ENCODE measurements at places on chromosomes 7 and 10. TPM values are rescaled to one million over a fixed set of nuclear protein-coding genes. Genes with fewer than 3 reads are reported as not detected.

DNA sequence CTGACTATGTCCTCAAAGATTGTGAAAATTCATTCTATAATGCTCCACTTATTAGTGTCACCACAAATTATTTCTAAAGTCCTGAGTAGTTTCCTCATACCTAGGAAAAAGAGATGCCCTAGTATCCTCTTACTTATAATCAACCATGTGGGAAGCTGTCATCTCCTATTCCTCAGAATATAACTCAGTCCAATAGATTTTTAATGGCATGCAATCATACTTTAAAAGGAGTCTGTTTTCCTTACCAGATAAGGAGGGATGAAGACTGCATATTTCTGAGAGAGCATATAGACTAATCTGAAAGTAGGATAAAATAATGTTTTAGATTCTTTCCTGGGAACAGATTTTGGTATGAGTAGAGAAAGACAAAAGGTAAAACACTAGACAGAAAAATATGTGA lies 727.7 kb upstream of the GRM3 start:
- DNase-seq, result no peak

SPAM1 gene
- total RNA-seq, result not detected

NKX6-2 gene
- not detected for total RNA-seq

GRCh38 chr7:39594988-39595620 lies 28.3 kb upstream of the RALA start:
- DNase-seq, result no peak

DNA sequence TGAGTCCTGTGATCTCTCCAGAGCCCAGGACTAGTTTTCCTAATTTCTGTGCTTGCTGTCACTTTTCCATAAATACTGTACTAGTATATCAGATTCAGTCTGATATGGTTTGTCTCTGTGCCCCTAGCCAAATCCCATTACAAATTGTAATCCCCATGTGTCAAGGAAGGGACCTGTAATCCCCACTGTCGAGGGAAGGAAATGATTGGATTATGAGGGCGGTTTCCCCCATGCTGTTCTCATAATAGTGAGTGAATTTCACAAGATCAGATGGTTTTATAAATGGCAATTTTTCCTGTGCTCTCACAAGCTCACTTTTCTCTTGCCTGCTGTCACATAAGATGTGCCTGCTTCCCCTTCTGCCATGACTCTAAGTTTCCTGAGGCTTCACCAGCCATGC lies 54.8 kb upstream of the IFRD1 start:
- no peak for DNase-seq

PNLIP gene
- total RNA-seq, result not detected

DNA sequence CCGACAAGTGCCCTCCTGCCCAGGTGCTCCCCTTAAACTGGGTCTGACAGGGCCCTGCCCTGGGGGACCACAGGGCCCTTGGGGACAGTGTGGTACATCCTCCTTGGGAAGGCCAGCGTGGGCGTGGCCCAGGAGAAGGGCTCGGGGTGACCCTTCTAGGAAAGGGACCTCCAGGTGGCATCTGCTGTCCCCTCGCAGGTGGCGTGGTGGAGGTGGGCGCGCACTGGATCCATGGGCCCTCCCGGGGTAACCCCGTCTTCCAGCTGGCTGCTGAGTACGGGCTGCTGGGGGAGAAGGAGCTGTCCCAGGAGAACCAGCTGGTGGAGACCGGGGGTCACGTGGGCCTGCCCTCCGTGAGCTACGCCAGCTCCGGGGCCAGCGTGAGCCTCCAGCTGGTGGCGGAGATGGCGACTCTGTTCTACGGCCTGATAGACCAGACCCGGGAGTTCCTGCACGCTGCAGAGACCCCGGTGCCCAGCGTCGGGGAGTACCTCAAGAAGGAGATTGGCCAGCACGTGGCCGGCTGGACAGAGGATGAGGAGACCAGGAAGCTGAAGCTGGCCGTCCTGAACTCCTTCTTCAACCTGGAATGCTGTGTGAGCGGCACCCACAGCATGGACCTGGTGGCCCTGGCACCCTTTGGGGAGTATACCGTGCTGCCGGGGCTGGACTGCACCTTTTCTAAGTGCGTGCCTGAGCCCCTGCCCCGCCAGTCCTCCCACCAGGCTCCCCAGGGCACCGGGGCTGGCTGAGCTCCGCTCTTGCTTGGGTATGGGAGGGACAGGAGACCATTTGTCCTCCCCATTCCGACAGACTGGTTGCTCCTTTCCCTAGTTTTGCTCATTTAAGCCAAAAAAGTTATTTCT lies 972 bp downstream of the PAOX start:
- DNase-seq, result no peak

PLAU gene
- total RNA-seq, result 54.2 TPM

SLC13A1 gene
- total RNA-seq, result not detected

NPY gene
- total RNA-seq, result not detected

DNA sequence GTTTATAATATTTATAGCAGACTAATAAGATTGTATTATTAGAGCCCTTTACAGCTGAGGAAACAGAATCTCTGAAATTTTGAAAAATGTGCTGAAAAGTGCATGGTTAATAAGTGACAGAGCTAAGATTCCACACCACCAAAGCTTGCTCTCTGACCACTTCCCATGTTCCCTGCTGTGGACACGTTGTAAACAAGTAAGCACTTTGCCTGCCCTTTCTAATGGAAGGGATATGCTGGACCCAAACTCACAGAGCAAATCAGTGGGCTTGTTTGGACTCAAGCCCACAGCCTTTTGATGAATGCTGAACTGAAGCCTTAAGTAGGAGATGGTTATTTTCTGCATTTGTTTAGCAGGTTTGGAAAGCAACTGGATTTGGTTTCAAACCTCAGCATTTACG lies 214.0 kb upstream of the TMEM72 start:
- no peak for DNase-seq

- no peak for DNase-seq
These were observed 1247.8 kb downstream of the GATA3 start for GRCh38 chr10:9302140-9302746.

NPS gene
- not detected for total RNA-seq

DNA sequence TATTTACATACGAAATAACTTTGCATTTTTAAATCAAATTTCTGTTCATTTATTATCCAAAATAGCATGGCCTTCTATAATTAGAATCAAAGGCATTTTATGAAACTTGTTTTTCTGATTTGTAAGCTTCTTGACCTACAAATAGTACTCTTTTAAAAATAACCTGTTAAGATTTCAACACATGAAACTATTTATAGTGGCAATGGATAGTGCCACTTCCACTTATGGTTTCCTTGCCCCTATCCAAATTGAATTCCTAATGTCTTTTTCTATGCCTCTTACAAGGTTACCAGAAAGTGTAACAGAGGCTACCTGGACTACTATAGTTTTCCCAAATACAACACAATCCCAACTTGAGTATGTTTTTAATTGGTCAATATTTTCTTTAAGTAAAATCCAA lies 263.5 kb downstream of the SEMA3D start:
- no peak for DNase-seq

LEP gene
- total RNA-seq, result not detected

DNA sequence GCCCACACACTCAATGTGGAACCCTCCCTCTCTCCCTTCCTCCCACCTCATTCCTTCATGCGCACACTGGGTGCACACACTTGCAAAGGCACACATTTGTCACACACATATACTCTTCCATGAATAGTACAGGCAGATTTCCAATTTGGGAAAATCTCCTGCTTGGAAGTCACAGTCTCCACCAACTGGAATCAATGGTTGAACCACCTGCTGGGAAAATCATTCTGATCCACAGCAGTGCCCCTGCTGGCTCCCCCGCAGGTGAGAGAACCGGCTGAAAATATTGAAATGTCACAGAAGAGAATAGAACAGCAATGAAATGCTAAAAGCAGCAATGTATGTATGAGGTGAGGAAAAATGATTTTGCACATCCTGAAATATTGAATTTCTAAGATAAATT lies 232.7 kb downstream of the ADAM12 start:
- no peak for DNase-seq

CDC123 gene
- 60.7 TPM for total RNA-seq

CPEB3 gene
- total RNA-seq, result 1.7 TPM

- no peak for DNase-seq
These were observed 16.2 kb downstream of the SLC16A12 start for GRCh38 chr10:89518876-89519842.

EPO gene
- not detected for total RNA-seq

GRCh38 chr10:21171936-21172541 lies 274.9 kb upstream of the NEBL start:
- DNase-seq, result no peak

- no peak for DNase-seq
These were observed 451.9 kb downstream of the DPP6 start for GRCh38 chr7:154503962-154504550.

GRCh38 chr7:6205971-6206660 lies 66.3 kb downstream of the CYTH3 start:
- DNase-seq, result no peak

DNA sequence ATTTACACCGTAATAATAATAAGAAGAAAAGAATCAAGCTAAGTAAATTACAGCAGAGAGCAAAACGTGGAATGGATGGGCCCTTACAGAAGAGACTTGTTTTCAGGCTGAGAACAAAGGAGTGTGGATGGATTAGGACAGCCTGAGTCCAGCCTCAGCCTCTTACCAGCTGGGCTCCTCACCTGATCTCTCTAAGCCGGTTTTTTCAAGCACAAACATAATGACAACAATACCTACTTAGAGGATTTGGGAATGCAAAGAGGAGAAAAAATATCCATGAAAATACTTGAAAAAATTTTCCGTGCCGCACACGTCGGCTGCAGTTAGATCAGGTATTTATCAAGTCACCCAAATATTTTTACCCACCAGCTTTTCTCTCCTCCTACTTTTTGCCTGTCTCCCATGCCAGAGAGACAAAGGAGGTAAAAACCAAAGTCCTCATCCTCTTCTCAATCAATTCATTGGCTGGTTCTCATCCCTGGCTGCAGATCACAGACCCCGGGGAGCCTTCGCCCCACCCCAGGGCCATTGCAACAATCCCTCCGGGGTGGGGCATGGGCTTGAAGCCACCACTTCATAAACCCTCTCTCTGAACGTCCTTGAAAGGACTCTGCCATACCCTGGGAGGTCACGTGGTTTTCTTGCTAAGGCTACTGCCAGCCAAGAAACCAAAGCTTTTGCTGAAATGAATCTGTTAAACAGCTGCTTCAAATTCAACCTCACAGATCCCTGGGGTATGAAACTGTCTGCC lies 29.7 kb upstream of the GTF2I start:
- no peak for DNase-seq

DNA sequence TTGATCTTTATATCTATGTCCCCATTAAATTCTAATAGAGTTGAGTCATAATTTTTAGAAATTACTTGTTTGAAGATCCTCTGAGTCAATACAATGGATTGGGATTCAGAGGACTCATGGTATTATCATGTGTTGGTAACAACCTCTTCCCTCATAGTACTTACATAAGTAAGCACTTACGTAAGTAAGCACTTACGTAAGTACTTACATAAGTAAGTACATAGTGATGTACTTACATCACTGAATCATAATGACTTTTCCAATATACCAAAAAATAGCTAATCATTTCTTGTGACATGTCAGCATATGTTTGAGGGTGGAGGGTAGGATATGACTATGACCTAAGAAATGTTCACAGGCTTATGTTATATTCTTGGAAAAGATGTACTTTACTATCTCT lies 740.5 kb downstream of the SORCS1 start:
- no peak for DNase-seq

- DNase-seq, result no peak
These were observed 336.8 kb upstream of the IGFBP3 start for GRCh38 chr7:46257761-46258448.

DNA sequence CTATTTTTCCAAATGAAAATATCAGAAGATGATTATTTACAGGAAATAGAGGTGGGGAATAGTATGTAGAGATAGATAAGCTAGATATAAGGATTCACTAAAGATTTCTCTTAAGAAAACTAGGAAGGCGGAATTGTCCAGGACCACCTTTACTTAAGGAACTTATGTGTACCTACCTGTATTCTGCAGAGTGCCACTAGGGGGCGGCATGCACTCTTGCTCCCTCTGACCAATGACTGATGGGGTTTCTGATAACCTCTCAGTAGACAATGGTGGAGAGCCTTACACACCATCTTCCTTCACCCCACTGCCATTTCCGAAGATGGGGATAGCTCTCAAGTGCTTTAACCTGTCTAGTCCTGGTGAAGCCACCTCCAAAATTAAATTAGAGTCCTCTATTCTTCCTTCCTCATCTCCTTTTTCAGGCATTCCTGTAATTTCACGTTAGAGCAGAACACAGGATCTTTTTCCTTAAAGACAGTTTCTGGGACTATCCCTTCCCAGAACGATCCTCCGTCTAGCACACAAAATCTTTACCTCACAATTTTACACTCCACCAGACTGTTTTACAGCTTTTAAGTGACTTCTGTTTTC lies 453.1 kb downstream of the SORCS1 start:
- no peak for DNase-seq

Measured in chondrocyte (in vitro differentiated cells).